ENCODE measurements at places on chromosomes 3 and 15.

DNA sequence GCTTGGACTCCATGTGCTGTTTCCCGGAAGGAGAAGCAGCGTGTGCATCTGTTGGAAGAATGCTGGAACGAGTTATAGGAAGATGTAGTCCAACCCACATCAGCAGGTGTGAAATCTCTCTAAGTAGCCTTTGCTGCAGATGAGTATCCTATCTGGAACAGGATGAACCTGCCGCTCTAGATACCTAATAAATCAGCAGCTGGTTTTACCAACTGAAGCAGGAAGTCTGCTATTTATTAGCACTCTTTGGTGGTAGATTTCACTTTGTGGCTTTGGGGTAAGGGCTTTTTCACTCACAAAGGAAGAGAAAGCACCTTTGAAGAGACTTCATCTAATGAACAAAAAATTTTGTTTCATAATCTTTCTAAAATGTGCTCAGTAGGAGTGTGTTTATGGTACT lies 66.4 kb downstream of the DCUN1D1 start:
- no peaks in the 10 kb centered on the region for H3K4me1 ChIP-seq
- H3K4me3 ChIP-seq: no peak overlapping the region
- no peaks in the 10 kb centered on the region for H3K27me3 ChIP-seq
- no peak overlapping the region for H3K27ac ChIP-seq
- H3K36me3 ChIP-seq: no peaks in the 10 kb centered on the region

DNA sequence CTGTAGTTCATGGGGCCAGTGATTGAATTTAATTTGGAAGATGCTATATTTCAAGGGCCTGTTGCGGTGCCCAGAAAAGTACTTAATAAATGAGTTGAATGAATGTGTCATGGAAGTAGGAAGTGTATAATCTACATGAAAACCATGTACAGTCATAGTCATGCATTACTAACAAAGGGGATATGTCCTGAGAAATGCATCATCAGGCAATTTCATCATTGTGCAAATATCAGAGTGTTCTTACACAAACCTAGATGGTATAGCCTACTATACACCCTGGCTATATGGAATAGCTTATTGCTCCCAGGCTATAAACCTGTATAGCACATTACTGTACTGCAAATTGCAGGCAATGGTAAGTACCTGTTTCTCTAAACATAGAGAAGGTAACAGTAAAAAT lies 10.7 kb upstream of the MYO5C start:
- H3K27me3 ChIP-seq: no peaks in the 10 kb centered on the region
- no peak overlapping the region for H3K27ac ChIP-seq
- DNase-seq: peak; percentile 64
- H3K4me3 ChIP-seq: no peak overlapping the region

GRCh38 chr3:38306941-38307340 lies 24.8 kb downstream of the SLC22A14 start:
- no peak overlapping the region for H3K4me3 ChIP-seq
- no peak for DNase-seq
- H3K27me3 ChIP-seq: peaks cover 7% of the 10 kb centered on the region
- H3K4me1 ChIP-seq: no peaks in the 10 kb centered on the region
- no peak overlapping the region for H3K27ac ChIP-seq

- H3K36me3 ChIP-seq: peaks cover 20% of the 10 kb centered on the region
- no peak for DNase-seq
- H3K4me1 ChIP-seq: peaks cover 2% of the 10 kb centered on the region
- H3K4me3 ChIP-seq: no peak overlapping the region
Measured at GRCh38 chr3:52250122-52250521, 4.6 kb downstream of the PPM1M start.

GRCh38 chr3:149426325-149426724 lies 48.2 kb upstream of the TM4SF4 start:
- DNase-seq: no peak

GRCh38 chr3:177333533-177334520 lies 136.5 kb upstream of the TBL1XR1 start:
- no peak overlapping the region for H3K4me3 ChIP-seq
- no peak overlapping the region for H3K27ac ChIP-seq
- no peaks in the 10 kb centered on the region for H3K36me3 ChIP-seq
- peaks cover 3% of the 10 kb centered on the region for H3K4me1 ChIP-seq
- DNase-seq: peak; percentile 29

GRCh38 chr3:61719278-61719977 lies 158.1 kb downstream of the PTPRG start:
- no peaks in the 10 kb centered on the region for H3K4me1 ChIP-seq
- H3K36me3 ChIP-seq: no peaks in the 10 kb centered on the region
- H3K27ac ChIP-seq: no peak overlapping the region
- no peak overlapping the region for H3K4me3 ChIP-seq
- no peak for DNase-seq
- H3K27me3 ChIP-seq: no peaks in the 10 kb centered on the region

DNA sequence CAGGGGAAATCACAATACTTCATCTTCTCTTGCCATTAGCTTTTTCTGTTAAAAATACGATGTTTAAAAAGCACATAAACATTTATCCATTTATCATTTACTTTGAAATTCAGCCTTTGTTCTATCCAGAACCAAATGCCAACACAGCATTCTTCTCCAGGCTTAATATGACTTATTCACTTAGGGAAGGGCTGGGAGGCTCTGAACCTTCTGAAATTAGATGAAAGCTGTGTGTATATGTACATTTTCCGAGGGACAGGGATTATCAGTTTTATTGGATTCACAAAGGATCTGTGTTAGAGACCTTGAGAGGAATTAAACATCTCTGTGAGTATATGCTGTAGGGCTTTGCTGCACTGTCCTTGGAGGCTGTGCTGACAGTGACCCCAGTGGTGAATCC lies 210.6 kb upstream of the UBE3A start:
- H3K4me3 ChIP-seq: no peak overlapping the region
- no peak for DNase-seq
- H3K4me1 ChIP-seq: no peaks in the 10 kb centered on the region
- no peaks in the 10 kb centered on the region for H3K36me3 ChIP-seq

DNA sequence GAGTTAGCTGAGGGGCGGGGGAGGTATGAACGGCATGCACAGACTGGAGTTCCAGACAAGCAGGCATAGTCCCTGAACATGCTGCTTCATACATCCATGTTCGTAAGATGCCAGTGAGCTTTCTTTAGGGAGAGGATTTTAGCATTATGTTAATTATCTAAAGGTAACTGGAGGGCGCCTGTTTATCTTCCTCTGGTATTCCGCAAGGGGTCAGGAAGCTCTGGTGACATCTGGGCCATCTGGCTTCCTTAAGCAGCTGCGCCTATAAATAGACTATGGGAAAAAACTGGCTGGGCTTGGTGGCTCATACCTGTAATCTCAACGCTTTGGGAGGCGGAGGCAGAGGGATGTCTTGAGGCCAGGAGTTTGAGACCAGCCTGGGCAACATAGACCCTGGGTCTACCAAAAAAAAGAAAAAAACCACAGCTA lies 1.5 kb upstream of the FBXO22 start:
- no peak overlapping the region for H3K4me3 ChIP-seq
- no peaks in the 10 kb centered on the region for H3K4me1 ChIP-seq
- H3K27me3 ChIP-seq: no peaks in the 10 kb centered on the region
- no peaks in the 10 kb centered on the region for H3K36me3 ChIP-seq
- no peak for DNase-seq
- no peak overlapping the region for H3K27ac ChIP-seq

- no peaks in the 10 kb centered on the region for H3K4me1 ChIP-seq
- no peak for DNase-seq
- no peaks in the 10 kb centered on the region for H3K27me3 ChIP-seq
Measured at GRCh38 chr15:28265334-28266019, 56.5 kb downstream of the HERC2 start.

- DNase-seq: no peak
- no peaks in the 10 kb centered on the region for H3K36me3 ChIP-seq
- no peak overlapping the region for H3K4me3 ChIP-seq
Measured at GRCh38 chr3:78029775-78030174, 989.9 kb downstream of the ROBO2 start.

DNA sequence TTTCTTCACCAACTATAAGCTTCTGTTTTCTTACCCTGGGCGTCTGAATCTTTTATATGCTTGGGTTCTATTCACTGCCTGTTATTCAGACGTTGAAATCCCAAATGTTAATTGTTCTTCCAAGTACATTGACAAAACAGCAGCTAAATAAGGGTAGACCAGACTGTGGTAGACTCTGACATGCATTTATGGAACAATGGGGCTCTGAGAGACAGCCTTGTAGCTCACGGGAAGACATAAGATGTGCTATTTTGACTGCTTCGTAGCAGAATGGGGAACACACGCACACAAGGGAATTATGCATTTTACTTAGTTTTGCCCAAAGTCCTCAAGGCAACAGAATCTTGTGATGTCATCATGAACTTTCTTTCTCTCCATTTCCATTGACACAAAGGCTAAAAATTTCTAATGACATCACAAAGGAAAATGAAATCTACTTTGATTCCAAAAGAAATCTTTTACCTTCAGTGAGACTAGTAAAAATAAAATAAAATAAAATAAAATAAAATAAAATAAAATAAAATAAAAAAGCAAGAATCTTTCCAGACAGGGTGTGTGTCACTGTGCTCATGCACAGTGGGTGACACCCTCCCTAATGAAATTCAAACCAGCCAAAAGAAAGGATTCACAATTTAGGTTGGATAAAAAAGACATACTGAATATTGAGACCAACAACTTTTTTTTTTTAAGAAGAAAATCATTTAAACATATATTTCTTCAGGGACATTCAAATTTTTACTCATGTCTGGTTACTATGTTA lies 346.6 kb downstream of the ZBTB20 start:
- no peak overlapping the region for H3K27ac ChIP-seq
- no peaks in the 10 kb centered on the region for H3K4me1 ChIP-seq
- no peak overlapping the region for H3K4me3 ChIP-seq
- DNase-seq: no peak
- no peaks in the 10 kb centered on the region for H3K36me3 ChIP-seq

DNA sequence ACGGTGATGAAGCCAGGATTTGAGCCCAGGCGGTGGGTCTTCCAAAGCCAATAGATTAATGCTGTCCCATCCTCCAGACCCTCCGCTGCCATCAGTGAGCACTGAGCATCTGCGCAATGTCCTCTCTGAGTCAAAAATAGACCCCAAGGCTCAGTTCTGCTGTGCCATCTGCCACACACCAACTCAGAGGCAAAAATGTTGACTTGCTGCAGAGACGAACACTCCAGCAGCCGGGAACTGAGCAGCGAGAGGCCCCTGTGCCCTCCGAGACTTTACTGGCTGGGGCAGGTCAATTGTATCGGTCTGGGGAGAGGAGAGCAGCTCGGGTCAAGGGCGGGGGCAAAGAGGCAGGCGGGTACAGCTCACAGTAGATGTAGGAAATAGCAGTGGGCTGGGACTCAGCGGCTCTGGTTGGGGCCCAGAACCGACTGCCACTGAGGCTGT lies 41.5 kb upstream of the ATP2B2 start:
- no peaks in the 10 kb centered on the region for H3K4me1 ChIP-seq
- DNase-seq: no peak
- H3K36me3 ChIP-seq: no peaks in the 10 kb centered on the region

- peak; percentile 31 for DNase-seq
- peaks cover 35% of the 10 kb centered on the region for H3K4me1 ChIP-seq
- H3K27ac ChIP-seq: no peak overlapping the region
Measured at GRCh38 chr15:74399511-74400312, 32.3 kb upstream of the CYP11A1 start.

DNA sequence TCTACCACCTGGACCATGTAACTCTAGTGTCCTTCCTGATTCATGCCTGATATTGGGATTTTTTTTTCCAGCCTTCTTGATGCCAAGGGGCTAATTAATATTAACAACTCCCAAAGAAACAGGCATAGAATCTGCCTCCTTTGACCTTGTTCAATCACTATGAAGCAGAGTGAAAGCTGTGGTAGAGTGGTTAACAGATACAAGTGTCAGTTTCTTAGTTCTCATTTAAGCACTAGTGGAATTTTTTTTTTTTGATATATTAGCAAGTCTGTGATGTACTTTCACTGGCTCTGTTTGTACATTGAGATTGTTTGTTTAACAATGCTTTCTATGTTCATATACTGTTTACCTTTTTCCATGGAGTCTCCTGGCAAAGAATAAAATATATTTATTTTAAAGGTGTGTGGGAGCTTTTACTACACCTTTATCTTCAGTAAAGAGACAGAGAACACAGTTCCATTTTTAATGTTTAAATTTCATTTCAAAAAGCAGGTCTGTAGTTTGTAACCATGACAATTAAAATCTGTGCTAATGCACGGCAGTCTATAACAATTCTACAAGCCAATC lies 67.1 kb downstream of the TOP2B start:
- DNase-seq: no peak
- H3K27ac ChIP-seq: no peak overlapping the region
- H3K4me1 ChIP-seq: peaks cover 2% of the 10 kb centered on the region
- H3K36me3 ChIP-seq: no peaks in the 10 kb centered on the region
- no peaks in the 10 kb centered on the region for H3K27me3 ChIP-seq

- no peaks in the 10 kb centered on the region for H3K27me3 ChIP-seq
- DNase-seq: no peak
- no peak overlapping the region for H3K4me3 ChIP-seq
Measured at GRCh38 chr3:174536319-174536718, 322.8 kb upstream of the NAALADL2 start.

- H3K4me3 ChIP-seq: no peak overlapping the region
- peak; percentile 46 for DNase-seq
- H3K27me3 ChIP-seq: no peaks in the 10 kb centered on the region
Measured at GRCh38 chr15:41934843-41935242, 37.5 kb downstream of the EHD4 start.

DNA sequence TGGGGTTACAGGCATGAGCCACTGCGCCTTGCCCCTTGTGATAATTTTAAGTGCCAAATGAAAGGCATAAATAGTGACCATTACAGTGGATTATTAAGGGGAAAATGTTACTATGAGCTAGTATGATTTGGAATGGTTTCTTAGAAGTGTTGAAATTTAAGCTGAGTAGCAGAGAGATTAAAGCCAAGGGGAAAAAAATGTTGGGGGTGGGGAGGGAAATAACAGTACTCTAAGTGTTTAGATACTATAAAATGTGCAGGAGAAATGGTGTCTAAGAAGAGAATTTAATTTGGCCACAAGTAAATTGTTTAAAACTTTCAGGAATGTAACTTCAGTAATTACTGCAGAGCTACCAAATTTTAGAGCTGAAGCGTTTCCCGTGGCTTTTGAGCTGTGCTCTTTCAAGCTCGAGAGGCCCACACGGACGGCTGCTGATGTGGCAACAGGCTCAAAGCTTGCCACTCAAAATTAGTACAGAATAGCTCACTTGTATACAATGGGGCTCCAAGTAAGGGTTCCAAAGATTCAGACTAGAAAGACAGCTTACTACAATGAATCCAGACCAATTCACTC lies 23.9 kb upstream of the SLC12A8 start:
- no peak overlapping the region for H3K27ac ChIP-seq
- peaks cover 5% of the 10 kb centered on the region for H3K4me1 ChIP-seq
- peak; percentile 56 for DNase-seq
- peaks cover 3% of the 10 kb centered on the region for H3K36me3 ChIP-seq
- no peak overlapping the region for H3K4me3 ChIP-seq
- no peaks in the 10 kb centered on the region for H3K27me3 ChIP-seq

DNA sequence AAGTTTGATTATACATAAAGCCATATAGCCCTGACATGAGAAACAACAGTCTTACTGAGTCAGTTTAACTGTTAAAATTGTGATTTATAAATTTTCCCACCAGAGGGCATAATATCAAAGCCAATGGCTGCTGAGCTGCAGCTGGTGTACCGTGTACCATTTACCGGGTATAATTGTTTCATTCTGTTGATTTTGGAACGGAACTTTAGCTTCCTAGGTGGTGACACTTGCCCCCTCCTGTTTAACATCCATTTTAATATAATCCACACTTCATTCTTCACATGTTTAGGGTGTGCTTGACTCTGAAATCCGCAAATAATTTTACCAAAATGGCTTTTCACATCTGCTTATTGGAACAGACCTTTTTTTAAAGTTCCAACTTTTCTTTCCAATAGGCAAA lies 72.8 kb downstream of the SLC9A9 start:
- no peaks in the 10 kb centered on the region for H3K27me3 ChIP-seq
- H3K4me3 ChIP-seq: no peak overlapping the region
- H3K4me1 ChIP-seq: peaks cover 5% of the 10 kb centered on the region
- DNase-seq: peak; percentile 7
